LHCN-M2 (cell line): ENCODE measurements at places on chromosomes 16 and 17. TPM values are rescaled to one million over a fixed set of nuclear protein-coding genes. Genes with fewer than 3 reads are reported as not detected.

Gene SOX8
- total RNA-seq, result 5.7 and 23.1 TPM in 2 replicates

Gene TP53TG3B
- total RNA-seq, result not detected in 2 replicates

Gene KRTAP16-1
- not detected in 2 replicates for total RNA-seq

Gene HNF1B
- total RNA-seq, result not detected in 2 replicates
